ENCODE measurements at places on chromosomes 13 and 19. TPM values are rescaled to one million over a fixed set of nuclear protein-coding genes. Genes with fewer than 3 reads are reported as not detected.

Gene UPK1A
- total RNA-seq: not detected

Gene F10
- total RNA-seq: 12.0 TPM

Gene PRR12
- total RNA-seq: 32.7 TPM

Gene FGF9
- 1.2 TPM for total RNA-seq

- H3K4me3 ChIP-seq: no peak overlapping the region
- no peaks in the 10 kb centered on the region for H3K4me1 ChIP-seq
- H3K27ac ChIP-seq: peak overlapping the region; percentile 86
- DNase-seq: no peak
Measured at GRCh38 chr13:97239943-97240787, 18.0 kb downstream of the MBNL2 start.

DNA sequence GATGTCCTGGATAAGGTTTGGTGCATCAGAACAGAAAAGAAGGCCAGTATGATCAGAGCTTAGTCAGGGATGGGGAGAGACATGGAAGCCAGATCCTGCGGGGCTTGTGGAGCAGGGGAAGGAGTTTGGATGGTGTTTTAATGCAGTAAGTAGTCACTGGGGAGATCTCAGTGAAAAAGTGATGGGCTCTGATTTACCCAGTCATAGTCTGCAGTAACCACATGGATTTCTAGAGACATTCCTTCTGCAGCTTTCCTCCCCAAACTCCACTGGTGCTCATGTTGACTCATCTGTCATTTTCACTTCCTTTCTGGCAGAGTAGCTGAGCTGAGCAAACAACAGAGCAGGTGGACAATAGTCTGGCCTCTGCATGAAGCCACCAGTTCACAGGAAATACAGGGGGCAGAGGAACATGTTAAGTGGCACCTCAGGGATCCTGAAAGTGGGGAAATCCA is 144.1 kb downstream of the DPF1 start:
- no peak overlapping the region for H3K27ac ChIP-seq
- H3K36me3 ChIP-seq: no peaks in the 10 kb centered on the region

DNA sequence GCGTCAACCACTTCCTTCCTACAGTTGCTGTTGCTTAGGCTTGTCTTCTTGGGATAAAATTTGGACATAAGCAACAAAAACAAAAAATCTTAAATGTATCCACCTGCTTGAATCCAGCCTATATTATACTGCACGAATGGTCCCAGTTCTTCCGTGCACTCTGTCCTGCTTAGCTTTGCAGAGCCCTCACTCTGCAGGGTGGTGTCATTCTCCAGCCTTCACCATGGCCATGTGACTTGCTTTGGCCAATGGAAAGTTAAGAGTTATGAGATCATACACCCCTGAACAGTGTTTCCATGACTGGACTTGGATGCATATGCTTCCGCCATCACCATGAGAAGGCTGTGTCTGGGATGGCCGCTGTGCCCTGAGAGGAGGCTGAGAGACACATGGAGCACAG is 27.4 kb upstream of the SACS start:
- H3K4me1 ChIP-seq: peaks cover 6% of the 10 kb centered on the region

GRCh38 chr19:56504581-56504980 is 3.1 kb upstream of the ZNF471 start:
- H3K4me1 ChIP-seq: peaks cover 18% of the 10 kb centered on the region
- no peaks in the 10 kb centered on the region for H3K27me3 ChIP-seq
- H3K27ac ChIP-seq: no peak overlapping the region

- H3K27ac ChIP-seq: no peak overlapping the region
- H3K4me3 ChIP-seq: no peak overlapping the region
- no peaks in the 10 kb centered on the region for H3K27me3 ChIP-seq
- DNase-seq: peak; percentile 13
- H3K4me1 ChIP-seq: no peaks in the 10 kb centered on the region
Measured at GRCh38 chr19:51166846-51167490, 24.9 kb downstream of the SIGLEC7 start.

DNA sequence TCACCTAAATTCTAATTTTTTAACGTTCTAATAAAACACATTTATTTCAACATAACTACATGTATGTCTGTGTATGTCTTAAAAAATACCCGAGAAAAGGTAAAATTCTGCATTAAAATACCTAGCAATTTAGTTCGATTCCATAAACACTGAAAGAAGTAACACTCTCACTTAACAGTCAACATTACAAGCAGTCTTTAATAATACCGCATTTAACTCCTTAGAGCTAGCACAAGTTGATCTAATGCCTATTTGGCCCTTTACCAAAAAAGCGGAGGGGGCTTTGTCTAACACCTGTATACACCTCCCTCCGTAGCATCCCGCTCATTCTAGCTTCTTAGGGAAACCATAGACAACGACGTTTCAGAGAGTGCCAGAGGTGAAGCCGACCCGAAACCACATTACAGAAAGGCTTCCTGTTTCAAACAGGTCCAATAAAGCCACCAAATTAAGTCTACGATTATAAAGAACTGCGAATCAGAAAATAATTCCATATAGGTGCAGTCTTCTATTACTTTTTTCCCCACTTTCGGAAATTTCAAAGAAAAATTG is 1.2 kb downstream of the SPART start:
- H3K4me3 ChIP-seq: peak overlapping the region; percentile 86
- peaks cover 58% of the 10 kb centered on the region for H3K4me1 ChIP-seq
- no peak for DNase-seq
- no peaks in the 10 kb centered on the region for H3K27me3 ChIP-seq
- peak overlapping the region; percentile 100 for H3K27ac ChIP-seq

DNA sequence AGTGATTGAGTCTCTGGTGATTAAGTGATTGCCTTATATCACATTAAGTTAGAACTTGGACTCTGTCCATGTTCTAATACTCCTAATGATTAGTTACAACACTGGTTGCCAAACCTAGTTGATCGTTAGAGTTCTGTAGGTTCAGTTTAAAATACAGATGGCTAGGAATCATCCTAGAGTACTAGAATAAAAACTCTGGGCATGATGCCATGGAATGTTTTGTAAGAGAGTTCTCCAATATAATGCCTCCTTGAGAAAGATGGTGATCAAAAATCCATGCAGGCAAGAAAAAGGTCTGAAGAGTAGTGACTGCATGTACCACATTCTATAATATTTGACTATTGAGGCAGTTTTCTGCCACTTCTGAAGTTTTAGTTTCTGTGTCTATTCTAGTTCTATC is 176.3 kb downstream of the GPC5 start:
- no peak overlapping the region for H3K27ac ChIP-seq
- no peaks in the 10 kb centered on the region for H3K4me1 ChIP-seq
- H3K4me3 ChIP-seq: no peak overlapping the region
- no peak for DNase-seq
- no peaks in the 10 kb centered on the region for H3K27me3 ChIP-seq

All from tibial nerve (tissue), 4 donors.